ENCODE measurements at places on chromosomes 11 and 22.
A peak's percentile ranks its signal among the peaks of the same experiment; 100 is the strongest.

- no peak for DNase-seq
Measured at GRCh38 chr22:46370584-46371291, 35.2 kb downstream of the TRMU start.

DNA sequence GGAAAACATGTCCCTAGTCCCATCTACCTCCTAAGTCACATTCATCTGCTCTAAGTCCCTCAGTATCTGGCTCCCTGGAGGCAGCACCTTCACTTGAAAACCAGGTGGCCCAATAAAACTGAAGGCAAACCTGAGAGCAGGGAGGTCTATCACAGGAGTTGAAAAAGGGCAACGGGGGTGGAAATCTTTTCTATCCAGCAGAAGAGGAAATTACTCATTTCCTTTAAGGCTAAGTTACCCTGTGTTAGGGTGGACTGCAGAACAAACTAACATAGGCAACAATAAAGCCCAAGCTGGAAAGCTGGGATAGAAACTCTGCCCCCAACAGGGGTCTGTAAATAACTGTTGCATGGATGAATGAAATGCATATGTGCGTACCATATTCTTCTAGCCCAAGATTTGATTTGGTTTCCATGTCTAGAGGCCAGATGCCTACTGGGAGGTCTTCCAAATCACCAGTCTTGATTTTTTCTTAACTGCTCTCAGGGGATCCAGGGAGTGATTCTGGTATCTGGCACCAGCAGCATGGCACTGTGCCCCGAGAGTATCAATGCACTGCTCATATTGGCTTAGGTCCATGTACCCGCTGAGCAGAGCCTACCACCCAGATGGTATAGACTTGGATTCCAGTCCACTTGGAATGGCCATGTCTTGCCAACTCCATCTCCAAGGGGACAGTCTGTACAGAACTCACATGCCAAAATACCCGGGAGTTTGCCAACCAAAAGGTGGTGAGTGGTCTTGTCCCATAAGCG, 350.0 kb upstream of the NCAM1 start:
- peak; percentile 58 for DNase-seq

DNA sequence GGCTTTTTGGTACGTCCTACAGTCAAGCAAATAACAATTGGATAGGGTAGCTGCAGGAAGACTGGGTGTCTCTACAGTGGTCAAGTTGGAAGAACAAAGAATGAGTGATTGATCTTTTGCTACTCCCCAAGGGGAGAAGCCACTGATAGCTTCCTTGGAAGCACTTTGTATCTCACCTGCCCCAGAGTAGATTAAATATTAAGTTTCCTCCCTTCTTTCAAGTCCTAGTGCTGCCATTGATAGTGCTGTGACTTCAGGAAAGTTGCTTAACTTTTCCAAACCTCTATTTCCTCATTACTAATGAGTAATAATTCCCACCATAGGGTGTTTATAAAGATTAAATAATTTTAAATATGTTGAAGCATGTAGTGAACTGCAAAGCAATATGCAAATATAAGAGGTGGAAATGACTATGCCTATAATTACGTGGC, 35.6 kb upstream of the EHF start:
- no peak for DNase-seq

DNA sequence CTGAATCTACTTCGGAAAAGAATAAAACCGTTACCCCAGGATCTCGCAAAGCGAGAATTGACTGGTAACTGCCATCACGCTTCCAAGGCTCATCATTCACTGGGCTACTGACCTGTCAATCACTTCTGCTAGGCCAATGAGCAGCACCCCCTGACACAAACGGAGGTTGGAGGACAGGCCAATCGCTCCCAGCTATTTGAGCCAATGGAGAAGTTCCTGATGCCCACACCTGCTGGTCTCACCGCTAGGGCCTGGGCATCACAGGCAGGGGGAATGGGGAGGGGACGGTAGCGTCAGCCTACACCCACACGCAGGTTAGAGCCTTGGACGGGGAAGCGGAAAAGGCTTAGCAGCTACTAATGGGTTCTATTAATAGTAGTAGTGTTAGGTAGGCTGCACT, 56.7 kb upstream of the CHST1 start:
- no peak for DNase-seq

GRCh38 chr22:26079009-26079408, 90.3 kb upstream of the SEZ6L start:
- no peak for DNase-seq

GRCh38 chr11:123190518-123190917, 4.5 kb downstream of the CLMP start:
- DNase-seq = no peak

DNA sequence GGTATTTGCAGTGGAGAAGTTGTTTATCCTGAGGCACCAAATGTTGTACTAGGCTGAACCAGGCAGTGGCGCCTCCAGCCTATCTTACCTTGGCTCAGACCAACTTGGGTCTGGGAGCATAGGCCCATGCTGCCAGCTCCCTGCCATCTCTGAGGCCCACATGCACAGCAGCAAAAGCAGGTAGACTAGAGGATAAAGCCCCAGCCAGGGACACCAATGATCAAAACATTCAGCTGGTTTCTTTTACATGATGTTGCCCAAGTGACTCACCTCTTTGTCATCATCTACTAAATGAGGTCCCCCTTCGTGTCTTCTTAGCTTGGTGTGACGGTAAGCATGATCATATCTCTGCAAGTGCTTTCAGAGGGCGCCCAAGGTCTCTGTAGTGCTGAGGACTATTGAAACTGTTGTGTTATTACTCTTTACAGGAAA, 112.1 kb upstream of the DRD2 start:
- DNase-seq = no peak

DNA sequence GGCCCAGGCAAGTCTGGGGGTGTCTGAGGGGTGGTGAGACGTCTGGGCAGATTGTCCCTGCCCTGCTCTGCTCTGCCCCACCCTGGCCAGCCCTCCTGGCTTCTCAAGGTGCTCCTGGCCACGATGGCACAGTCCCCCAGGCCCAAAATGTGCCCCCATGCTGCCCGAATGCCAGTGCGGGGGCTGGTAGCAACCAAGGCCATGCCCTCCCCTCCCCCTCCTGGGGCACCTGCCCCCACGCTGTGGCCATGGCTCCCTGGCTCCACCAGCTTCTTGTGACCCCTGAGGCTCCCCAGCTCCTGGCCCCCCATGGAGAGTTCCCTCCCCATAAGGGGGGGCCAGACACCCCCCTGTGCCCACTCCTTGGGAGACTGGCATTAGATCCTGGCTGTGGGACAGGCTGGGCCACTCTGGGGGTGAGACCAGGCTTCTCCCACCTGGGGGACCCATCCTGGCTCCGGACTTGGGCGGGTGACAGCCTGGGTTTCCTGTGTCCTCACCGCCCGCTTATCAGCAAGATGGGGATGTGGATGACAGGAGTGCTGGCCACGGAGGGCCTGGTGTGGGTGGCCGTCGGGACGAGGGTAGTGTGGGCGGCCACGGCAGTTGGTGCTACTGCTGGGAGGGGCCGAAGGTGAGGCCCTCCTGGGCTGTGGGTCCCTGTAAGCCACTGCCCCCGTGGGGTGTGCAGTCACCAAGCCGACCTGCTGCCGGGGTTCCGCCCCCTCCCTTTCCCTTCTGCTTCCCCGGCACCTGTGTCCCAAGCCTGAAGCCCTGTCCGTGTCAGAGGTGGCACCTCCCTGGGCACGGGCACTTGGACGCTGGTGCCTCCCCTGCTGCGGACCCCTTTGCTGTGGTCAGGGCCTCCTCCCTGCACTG, 15.9 kb upstream of the MUC6 start:
- DNase-seq = peak; percentile 16

GRCh38 chr11:35214792-35215193, 75.8 kb downstream of the CD44 start:
- no peak for DNase-seq

GRCh38 chr11:116811194-116811593, 11.9 kb downstream of the APOA4 start:
- DNase-seq = no peak

DNA sequence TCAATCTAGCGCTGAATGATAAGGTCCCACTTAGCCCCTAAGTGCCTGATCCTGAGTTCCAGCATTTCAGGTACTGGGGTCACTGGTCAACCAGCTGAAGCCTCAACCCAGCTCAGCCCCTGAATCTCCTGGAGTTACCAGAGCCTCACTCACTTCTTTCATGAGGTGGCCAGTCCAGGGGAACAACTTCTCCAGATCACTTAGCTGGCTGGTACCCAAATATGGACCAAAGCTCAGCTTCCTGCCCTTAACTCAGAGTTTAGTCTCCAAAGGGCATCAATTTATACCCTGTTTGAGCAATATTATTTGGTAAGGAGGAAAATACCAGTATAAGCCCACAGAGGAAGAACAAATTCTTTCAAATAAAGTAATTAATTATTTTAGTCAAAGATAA, 105.6 kb downstream of the SLC1A2 start:
- no peak for DNase-seq

DNA sequence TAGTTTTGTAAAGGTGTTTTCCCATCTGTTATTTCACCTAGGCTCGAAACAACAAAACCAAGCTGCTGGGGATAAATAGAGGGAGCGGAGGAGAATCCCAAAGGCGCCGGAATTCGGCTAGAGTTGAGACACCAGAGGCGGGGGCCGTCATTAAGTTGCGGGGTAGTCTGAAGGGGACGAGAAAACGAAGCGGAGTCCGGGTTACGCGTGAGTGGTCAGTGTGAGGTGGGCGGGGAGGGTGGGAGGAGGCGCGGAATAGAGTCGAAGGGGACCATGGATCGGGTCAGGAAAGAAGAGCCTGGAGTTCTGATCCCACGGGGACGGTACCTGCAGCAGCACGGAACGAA, 361 bp downstream of the SRPRA start:
- DNase-seq = no peak
